ENCODE measurements at places on chromosomes 3 and 15.

- DNase-seq, result no peak
Observed at GRCh38 chr3:187498211-187498724, 130.1 kb downstream of the RTP4 start.

DNA sequence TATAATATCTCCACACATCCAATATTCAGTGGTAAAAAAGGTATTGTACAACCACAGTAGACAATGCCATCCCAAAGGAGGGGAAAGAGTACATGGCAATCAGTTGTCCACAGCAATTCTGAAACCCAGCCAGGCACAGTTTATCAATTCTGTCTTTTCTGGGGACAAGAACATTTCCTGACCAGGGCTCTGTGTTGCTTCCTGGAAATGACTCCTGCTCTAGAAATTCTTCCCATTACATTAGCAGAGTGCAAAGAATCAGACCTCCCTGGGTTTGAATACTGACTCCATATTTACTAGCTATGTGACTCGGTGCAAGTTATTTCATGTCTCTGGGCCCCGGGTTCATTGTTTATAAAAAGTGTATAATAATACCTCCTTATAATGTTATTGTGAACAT is 220.4 kb upstream of the CFAP20DC start:
- DNase-seq, result no peak

- DNase-seq, result no peak
Observed at GRCh38 chr3:36943601-36944000, 1.3 kb downstream of the TRANK1 start.

GRCh38 chr3:108312656-108313055 is 16.3 kb downstream of the HHLA2 start:
- DNase-seq, result no peak

DNA sequence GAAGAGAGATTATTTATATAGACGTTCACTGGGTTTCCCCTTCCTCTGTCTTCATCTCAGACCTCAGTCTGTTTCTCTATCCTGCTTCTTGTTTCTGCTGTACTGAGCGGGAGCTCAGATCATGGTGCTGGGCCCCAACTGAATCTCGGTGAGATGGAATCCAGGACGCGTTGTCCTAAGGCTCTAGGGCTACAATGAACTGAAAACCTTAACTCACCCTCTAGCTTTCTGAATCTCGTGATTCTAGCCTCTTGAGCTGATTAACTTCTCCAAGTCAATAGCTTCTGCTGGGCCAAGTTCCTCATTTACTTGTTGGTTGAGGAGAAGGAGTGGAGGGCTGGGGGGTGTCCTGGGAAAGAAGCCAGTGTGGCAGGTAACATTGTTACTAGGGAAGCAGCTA is 32.7 kb upstream of the MAP3K13 start:
- DNase-seq, result no peak

DNA sequence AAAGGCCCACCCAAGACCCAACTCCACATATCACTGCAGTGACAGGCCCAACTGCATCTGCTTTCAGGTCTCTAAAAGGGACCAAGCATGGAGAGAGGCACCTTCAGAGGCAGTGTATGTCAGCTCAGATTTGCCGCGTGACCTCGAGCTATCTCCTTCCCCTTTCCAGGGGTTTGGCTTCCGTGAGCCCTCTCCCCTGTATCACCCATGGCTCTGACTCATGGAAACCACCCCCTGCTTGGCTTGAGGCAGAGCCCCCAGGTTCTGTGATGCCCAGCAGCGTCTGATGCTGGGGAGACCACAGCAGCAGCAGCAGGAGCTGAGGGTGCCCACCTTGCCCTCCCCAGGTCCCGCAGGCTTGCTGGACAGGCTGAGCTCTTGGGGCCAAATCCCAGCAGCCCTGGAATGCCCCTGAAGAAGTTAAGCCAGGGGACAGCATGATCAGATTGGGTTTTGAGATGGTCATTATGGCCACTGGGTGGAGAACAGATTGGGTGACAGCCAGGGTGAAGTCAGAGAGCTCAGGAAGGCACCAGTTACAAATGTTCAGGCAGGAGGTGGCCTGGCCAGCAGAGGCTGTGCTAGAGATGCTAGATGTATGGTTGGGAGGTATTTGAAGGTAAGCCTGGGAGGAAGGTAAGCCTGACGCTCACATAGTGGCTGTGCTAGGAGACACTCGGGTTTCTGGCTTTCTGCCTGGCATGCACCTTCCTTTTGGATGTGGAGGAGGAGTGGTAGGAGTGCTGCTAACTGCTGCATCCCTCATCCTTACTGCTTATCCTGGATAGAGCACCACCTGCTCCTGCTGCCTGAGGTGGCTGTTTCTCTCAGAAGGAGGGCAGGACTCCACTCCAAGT is 42.9 kb downstream of the FGD5 start:
- DNase-seq, result no peak

All from activated effector memory CD4-positive, alpha-beta T cell treated with Interleukin-2 at 50 U/mL for 16 hours (primary cell).